ENCODE measurements at places on chromosomes 6 and 20.
A peak's percentile ranks its signal among the peaks of the same experiment; 100 is the strongest.

- no peak for DNase-seq
Measured at GRCh38 chr6:154371281-154371680, 14.7 kb upstream of the IPCEF1 start.

DNA sequence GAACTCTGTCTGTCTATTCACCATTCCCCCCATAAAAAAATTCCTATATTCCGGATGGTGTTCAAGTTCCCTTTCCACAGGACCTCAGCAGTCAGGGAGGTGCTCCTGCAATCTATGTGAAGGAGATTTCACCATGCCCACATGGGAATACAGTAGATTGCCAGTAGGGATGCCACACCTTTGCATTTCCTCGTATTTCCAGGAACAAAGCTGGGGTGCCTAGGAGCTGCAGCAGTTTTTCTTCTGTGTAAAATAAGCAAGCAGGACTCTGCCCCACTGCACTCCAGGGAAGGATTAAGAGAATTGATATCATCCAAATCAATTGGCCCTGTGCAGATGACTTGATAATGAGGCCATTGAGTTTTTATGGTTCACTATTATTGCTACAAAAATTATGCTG is 7.4 kb upstream of the KIF16B start:
- DNase-seq = no peak

- peak; percentile 5 for DNase-seq
Measured at GRCh38 chr6:72218125-72218524, 331.8 kb downstream of the RIMS1 start.

DNA sequence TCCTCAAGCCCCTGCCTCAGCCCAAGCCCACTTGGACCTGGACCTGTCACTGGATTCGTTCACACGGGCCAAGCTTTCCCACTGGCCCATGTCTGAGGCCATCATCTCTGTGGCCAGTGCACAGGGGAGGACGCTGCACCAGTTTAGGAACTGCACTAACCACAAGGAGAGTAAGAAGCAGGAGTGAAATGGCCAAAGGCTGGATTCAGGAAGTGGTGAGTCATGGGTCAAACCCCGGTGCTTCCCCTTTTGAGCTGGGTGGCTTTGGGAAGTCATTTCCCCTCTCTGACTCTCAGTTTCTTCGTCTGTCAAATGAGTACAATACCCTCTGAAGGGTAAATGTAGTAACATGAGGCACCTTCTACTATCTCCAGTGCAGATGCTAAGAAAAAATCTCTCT is 87.9 kb downstream of the CD40 start:
- DNase-seq = no peak

DNA sequence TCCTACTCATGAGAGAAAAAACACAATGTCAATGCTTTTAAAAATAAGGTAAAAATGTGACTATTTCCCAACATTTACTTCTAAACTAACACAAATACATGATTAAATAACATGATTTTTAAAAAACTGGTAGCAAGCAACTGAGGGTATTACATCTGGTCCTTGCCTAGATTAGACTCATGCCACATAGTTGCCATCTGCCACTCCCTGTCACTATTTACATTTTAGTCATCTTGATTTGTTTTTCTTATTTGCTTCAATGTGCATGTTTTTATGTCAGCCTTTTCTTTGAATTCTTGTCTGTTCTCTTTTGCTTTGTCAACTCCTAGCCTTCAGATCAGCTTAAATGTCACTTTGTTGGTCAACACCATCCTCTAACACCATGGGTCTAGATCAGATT is 207.0 kb upstream of the SIM1 start:
- no peak for DNase-seq

- DNase-seq = no peak
Measured at GRCh38 chr6:30880698-30881252, 3.5 kb upstream of the DDR1 start.

DNA sequence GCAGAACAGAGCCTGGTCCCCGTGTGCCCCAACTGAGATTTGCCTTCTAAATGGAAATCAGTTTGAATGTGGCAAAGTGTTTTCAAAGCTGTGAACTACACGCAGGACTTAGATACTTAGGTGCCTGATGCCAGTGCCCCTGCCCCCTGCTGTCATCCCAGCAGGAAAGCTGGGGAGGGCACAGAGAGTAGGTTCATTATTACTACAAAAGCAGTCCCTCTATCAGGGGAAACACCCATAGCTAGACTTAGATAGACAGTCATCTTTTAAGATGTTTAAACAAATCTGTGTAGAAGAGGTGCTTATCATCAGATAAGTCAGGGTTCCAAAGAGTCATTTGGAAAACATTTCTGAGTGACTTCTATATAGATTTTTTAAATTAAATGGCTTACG is 155.0 kb upstream of the SNX9 start:
- no peak for DNase-seq

DNA sequence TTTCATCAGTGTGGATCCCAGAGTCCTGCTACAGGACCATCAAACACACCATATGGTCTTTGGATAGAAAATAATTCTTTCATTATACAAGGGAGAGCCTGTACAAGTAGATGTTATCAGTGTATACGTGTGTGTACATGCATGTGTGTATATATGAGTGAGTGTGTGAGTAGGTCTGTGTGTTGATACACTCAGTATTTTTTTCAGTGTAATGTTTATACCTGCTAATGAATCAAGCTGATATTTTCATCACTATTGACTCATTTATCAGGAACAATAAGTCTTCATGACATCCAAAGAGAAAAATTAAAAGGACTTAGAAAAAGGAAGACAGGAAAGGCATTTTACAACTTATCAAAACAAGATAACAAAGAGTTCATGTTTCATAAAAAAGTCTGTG is 66.5 kb downstream of the EPM2A start:
- no peak for DNase-seq

GRCh38 chr6:106771822-106772221 is 142.4 kb downstream of the QRSL1 start:
- no peak for DNase-seq

DNA sequence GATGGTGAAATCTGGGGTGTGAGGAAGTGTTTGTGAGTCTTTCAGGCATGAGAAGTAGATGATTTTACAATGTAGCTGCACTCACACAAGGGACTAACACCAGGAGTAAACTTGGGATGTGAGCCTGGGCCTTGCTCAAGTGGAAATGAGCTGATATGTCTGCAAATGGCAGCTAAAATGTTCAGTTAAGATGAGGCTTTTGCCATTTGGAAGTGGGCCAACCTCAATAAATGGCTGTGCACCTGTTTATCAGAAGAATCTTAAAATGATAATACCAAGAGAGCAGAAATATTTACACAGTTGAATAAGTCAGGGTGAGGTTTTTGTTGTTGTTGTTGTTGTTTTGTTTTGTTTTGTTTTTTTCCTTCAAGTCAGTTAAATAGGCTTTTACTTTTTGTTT is 25.7 kb upstream of the KLHL31 start:
- DNase-seq = no peak

DNA sequence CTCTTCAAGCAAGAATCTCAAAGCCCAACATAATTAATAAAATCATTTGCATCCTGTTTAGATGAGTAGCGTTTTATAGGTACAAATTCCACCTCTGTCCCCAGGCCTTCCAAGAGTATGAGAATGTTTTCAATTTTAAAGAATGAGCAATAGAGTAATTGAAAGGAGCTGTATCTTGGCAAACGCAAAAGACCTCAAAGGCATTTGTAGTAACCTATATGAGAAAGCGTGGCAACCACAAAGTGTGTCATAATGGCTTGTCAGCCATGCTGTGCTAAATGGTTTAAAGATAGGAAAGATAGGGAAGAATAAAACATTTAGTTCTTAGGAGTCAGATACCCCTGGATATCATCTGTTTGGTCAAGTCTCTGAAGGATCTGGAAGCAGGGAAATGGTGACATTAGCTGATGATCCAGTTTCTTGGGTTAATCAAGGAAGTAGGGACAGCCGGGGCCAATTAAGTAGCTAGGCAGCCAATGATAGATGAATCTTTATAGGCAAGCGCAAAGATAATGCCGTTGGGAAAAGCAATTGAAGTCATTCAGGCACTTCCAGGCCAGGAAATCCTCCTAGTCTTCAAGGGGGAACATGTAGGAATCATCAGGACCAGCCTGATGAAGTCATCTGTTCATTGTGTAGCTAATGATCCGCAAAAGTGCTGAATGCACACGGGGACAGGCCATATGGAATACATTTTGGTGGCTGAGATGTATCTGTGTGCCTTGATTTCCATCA is 71.5 kb upstream of the ISM1 start:
- DNase-seq = no peak

- DNase-seq = no peak
Measured at GRCh38 chr6:143408151-143408786, 42.2 kb downstream of the ADAT2 start.

DNA sequence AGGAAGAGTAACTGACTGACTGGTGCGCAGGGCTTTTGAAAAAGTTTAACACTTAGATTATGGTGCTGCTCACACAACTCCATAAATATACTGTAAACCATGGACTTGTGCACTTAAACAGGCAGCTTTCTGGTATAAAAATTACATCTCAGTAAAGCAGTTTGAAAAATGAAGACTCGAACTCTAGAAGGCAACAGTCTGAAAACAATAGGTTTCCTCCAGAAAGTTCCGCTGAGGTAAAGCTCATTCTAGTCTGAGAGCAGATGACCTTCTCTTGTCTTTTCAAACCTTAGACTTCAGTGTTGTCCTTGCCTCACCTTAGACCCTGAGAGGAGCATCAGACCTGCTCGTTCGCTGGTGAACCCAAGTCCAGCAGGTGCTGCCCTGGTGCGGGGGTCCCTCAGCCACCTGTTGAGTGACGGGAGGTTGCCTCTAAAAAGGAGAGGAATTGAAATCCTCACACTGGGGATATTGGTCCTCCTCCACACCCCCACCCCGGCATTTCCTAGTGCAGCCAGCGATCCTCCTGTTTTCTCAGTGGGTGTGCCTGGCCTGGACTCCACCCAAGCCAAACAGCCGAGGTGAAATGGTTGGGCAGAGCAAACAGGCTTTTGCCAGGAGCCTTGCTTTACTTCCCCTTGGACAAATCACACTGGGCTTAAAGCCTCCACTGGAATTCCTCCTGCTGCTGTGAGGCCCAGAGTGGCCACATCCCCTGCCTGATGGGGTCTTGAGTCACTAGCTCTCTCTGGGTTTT is 14.7 kb upstream of the PYGB start:
- DNase-seq = peak; percentile 95

DNA sequence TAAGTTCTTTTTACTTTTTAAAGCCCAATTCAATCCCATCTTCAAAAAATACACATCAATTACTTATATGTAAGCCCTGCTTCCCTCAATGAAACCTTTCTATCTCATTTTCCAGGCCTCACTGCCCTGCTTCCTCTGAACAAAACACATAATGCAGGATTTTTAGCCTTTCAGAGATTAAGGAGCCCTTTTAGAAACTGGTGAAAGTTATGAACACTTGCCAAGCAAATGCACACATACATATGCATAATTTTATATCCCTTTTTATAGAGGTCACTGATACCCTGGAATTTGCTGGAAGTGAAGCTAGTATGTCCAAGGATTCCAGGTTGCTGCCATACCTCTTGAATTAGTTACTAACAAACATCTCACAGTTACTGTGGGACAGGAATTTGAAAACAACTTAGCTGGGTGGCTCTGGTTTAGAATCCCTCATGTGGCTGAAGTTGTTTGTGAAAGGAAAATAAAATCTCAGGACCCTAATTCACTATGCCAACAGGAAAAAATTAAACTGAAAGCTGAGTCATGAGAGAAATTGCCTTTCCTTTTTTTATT is 75.8 kb downstream of the UBE3D start:
- DNase-seq = no peak

DNA sequence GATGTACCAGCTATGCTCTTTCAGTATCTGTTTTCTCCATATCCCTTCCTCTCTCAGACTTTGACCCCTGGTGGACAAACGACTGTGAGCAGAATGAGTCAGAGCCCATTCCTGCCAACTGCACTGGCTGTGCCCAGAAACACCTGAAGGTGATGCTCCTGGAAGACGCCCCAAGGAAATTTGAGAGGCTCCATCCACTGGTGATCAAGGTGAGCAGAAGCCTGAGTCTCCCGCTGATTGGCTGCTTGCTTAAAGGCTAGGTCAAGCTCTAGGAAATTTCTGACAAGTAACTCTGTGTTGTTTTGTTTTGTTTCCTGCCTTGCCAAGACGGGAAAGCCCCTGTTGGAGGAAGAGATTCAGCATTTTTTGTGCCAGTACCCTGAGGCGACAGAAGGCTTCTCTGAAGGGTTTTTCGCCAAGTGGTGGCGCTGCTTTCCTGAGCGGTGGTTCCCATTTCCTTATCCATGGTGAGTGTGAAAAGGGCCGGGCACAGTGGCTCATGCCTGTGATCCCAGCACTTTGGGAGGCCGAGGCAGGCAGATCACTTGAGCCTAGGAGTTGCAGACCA is 28.6 kb downstream of the C6orf89 start:
- peak; percentile 68 for DNase-seq

GRCh38 chr20:16477632-16478031 is 95.6 kb downstream of the KIF16B start:
- no peak for DNase-seq

GRCh38 chr6:161438430-161439030 is 164.7 kb upstream of the AGPAT4 start:
- DNase-seq = no peak

- no peak for DNase-seq
Measured at GRCh38 chr20:33466303-33466646, 22.7 kb upstream of the SNTA1 start.

DNA sequence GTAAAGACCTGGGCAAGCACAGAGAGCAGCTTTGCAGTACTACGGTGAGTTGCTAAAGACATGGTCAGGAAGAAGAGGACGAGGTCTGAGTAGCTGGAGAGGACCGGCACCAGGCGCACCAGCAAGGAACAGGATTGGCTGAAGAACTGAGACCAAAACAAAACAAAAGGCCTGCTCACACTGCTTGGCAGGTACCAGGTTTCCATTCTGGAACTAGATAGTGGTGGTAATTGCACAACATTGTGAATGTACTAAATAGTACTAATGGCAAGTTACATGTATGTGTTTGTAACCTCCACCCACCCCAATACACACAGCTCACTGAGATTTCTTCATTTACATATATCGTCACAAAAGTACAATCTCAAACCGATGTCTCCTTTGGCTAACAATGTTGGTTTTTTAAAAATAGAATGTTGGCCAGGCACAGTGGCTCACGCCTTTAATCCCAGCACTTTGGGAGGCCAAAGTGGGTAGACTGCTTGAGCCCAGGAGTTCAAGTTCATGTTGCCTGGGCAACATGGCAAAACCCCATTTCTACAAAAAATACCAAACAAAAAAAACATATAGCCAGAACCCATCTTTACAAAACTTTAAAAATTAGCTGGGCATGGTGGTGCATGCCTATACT is 32.5 kb upstream of the LYRM2 start:
- DNase-seq = no peak

DNA sequence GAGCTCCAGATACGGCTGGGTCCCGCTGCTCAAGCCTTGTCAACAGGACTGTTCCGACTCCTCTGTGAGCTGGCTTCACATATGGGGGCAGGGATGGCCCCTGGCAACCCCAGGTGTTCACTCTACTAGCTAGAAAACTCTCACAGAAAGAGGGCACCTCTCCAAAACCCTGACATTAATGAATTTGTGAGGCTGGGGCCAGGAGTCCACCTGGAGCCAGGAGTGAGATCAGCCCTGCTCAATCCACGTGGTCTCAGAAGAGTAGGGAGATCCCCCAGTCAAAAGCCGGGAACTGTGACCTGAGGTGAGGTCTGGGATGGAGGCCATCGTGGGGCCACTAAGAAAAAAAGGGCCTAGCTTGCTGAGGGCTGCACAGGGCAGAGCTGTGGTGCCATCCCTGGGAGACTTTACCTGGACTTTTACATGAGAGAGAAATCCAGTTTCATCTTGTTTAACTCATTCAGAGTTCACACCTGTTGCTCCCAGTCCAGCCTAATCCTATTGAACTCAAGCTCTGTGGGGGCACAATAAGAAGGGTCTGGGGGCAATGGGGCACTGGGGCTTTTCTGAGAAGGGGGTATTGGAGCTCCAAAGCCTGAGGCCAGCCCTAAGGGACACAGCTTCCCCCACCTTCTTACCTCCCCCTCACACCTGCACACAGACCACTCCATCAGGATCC is 144.3 kb upstream of the MLN start:
- DNase-seq = no peak
